ENCODE measurements at places on chromosomes 5 and 9.

DNA sequence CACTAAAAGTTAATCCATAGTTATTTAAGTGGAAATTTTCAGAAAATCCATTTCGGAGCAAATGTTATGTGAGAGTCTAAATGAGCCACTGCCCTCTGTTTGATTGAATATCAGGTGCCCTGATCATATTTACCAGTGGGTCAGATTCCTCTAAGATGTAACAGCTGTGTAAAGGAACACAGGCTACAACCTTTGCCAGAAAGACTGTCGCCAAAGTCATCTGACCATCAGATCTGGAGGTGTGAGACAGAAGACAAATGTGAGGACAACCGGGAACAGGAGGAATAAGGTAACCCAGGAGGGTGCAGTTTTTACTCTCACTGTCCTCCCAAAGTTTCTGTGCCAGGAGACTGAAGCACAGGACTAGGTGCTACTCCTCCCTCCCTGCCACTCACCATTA, 90.8 kb downstream of the CAAP1 start:
- no peak for DNase-seq

- no peak for DNase-seq
These were observed 937 bp downstream of the TMOD1 start for GRCh38 chr9:97502222-97502983.

DNA sequence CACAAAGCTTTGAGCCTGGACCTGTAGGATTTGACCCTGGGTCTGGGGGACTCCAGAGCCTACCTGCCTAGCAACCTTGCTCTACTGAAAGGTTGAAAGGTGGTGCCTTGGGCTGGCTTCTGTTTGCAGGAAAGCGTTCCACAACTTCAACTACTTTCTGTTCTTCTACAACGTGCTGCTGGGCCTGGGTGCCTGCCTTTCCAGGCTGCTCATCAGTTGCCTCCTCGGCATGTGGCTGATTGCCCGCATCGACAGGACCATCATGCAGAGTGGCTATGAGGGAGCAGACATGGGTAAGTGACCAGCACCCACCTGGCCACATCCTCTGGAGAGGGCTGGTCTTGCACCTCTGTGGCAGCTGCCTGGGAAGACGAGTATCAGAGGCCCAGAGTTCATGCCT, 13.6 kb upstream of the CCDC180 start:
- DNase-seq = no peak

DNA sequence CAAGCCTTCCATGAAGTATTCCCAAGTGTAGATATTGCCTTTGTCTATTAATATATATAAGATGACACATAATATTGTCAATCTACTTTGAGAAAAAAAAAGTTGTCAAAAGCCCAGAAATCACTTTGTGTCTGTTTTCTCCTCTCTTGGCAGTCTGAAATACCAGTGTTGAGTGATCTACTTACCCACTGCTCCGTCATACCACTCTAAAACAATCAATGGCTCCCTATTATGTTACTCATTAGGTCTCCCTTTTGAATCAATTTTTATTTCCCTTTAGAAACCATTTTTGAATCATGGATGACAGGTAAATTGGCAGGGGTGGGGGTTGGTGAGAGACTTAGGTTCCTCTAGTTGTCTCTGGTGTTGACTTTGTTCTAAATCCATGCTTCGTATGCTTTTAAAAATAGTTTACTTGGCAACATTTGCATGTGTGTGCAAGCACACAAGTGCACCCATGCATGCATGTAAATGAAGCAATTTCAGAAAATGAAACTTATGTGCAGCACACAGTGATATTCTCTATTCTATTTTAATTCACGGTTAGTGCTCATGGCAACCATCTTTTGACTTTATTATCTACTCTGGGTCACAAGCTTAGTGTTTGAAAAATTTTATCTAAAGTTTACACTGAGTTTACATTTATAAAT, 378.9 kb downstream of the RAB3C start:
- no peak for DNase-seq
